ENCODE measurements at places on chromosomes 7 and 10.

DNA sequence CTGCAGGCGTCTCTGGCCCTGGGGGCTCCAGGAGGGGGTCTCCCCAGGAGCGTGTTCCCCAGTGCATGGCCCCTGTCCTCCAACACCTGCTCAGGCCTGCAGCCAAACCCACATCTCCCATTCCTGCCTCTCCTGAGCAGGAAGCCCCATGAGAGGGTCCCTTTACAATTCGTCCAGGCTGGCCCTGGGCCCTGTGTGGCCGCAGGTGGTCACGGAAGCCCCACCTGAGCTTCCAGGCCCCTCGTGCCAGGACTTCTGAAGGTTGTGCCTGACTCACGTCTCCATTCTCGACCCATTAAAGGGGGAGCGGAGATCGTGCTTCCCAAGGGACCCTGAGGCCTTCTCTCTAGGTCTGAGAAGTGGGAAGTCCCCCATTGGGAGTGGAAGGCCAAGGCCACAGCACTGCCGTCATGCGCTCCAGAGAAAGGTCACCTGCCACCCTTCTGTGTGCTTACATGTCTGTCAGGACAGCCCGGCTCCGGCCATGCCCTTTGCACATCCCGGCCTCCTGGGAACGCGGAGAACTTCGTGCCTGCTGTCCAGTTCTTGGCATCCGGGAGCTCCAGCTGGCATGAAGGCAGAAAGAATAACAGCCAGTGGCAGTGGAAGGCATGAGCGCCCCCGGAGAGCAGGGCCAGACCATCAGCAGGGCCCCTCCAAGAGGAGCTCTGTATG is 382.3 kb downstream of the DNAJB6 start:
- DNase-seq, result no peak

- peak; percentile 38 for DNase-seq
Measured at GRCh38 chr7:94655848-94656657, at the start of gene SGCE. SGCE (minus strand) TSS chr7:94656133; CDS start chr7:94656098, 35 bp downstream.

DNA sequence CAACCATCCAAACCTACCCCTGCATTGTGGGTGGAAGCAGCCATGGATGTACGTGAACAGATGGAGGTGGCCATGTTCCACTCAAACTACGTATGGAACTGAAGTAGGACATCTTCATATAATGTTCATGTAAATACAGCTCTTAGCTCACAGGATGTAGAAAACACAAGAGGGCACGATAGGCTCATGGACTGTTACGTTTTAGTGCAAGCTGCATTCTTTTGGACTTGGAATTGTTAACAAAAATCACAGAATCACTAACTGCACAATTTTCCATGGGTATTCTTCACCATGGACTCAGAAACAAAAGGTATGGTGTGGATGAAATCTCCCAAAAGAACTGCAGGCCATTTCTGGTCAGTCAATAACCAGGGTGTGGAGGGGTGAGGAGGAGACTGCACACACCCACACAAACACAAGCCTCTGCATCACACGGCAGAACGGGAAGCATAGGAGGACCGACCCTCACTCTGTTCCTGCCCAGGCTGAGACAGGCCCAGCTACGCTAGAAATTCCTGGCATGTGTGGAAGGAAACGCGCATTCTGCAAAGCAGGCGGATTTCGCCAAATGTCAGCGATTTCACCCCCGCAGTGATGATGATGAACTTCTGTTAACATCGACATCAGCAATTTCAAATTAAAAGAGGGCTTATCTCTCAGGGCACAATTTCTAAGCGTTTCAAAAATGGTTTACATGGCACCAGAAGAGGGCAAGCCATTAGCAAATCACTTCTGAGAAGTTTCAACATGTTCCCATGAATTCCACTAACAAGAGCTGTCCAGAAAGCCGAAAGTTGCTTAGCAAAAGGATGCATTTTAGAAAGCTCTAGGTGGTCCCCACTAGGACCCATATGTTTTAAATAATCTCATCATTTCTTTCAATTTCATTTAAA is 149.0 kb downstream of the TNS3 start:
- DNase-seq, result no peak

DNA sequence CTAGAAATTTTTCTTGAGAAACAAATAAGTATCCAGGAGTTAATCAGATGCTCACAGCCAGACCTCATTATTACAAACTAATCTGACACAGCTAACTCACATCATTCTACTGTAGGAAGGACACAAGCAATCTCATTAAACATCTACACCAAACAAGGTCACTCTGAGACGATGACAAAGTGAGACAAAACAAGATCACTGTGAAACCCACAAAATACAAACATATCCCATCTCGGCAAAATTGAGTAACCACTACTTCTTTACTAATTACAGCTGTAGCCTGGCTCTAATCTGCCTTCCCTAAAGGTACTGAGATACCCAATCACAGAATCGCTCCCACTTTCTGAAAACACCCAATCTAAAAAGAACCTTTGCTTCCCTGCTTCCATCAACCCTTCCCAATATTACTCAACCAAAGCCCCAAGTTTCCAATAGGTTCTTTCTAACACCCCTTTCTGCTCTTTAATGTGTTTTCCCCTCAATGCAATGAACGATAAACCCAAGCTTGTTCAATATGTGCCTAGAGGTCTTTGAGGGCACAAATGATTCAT is 26.9 kb downstream of the CCDC6 start:
- DNase-seq, result no peak

DNA sequence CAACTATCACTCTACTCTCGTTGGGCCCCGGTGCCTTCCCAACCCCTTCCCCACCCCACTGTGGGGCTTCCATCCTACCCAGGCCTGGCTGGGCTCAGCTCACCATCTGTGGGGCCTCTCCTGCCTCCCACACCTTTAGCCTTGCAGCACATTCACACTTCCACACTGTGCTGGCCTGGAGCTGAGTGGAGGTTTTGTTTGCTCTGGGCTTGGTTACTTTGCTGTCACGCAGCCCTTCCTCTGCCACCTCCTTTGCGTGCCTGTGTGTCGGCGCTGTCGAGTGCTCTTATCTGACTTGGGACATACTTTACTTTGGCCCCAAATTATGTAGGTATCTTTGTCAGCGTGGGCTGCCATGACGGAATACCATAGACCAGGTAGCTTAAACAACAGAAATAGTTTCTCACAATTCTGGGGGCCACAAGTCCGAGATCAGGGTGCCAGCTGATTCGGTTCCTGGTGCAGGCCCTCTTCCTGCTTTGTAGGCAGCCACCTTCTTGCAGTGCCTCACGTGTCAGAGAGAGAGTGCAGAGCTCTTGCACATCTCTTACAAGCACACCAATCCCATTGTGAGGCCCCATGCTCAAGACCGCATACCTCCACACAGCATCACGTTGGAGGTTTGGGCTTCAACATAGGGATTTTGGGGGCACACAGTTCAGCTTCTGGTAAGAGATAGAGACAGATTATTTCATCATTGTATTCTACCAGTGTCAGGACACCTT is 89.0 kb downstream of the CUL1 start:
- no peak for DNase-seq

DNA sequence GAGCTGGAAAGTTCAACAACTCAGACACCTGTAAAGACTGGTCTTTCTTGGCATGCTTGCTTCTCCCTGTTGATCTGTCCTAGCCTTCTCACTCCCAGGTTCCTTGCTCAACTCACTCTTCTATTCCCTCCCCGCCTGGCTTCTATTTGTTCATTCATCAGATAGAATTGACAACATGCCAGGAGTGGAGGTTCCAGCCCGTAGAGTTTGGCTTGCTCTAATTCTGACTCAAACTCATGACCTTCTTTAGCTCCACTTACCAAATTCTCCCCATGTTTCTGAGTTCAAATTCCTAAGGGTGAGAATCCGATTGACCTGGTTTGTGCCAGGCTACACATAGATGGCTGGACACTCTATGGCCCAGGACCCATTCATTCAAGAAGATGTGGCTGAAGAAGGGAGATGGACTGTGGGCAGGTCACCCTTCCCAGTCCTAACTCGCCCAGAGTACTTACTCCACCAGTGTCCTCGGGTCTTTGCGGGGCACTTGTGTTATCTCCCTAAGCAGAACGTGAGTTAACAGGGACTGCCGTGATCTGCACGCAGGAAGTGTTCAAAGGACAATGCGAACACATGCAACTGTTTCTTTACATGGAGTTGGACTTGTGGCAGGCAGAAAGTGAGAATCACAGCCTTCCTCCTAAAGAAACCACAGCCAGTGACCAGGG is 4.0 kb upstream of the TMEM236 start:
- no peak for DNase-seq
